Putamen (tissue), 1 donor: ENCODE measurements at places on chromosomes 4 and X.

- DNase-seq = no peak
Observed at GRCh38 chr4:129355516-129355915, 259.6 kb downstream of the C4orf33 start.

GRCh38 chrX:76555816-76556215 lies 128.3 kb downstream of the MAGEE1 start:
- DNase-seq = no peak

DNA sequence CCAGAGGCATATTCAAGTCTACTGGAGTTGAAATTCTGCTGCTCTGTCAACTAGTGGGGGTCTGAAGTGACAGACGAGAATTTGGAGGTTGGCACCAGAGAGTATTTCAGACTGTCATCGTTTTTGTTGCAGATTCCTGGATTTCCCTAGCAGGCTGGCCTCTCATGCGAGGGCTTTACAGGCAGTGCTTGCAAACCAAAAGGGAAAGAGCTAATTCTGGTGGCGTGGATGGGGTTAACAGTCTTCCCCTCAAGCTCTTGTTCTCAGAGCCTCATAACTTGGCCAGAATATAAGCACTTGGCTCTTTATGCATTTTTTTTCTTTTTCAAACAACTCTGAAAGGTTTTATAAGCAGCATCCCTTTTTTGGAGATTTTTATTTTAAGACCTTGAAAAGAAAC lies at the start of gene SPARCL1:
Gene SPARCL1 (minus strand): TSS at position 190 of the 400 bp plus-strand sequence. CDS start 29,802 bp downstream, outside the sequence.
- DNase-seq = peak; percentile 64

DNA sequence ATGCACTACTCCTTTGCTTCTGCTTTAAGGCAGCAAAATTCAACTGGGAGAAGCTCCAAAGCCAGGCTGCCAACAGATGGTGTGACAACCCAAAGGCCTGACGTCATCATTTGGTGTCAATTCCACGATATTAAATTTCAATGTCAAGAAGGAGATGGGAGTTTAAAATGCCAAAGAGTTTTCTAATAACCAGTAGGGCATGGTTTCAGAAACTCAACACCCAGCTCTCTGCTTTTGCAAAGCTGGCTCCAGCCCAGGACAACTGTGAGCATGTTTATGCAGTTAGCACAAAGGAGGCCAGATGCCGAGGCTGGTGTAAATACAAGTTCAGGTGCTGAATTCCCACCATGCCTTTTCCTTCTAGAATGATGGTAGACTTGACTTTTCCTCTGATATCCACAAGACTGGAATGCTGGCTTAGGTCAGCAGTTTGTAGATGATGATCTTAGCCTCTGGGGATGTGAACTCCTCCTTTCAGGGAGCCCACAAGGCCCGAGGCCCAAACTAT lies 67.3 kb downstream of the AFAP1 start:
- DNase-seq = no peak

DNA sequence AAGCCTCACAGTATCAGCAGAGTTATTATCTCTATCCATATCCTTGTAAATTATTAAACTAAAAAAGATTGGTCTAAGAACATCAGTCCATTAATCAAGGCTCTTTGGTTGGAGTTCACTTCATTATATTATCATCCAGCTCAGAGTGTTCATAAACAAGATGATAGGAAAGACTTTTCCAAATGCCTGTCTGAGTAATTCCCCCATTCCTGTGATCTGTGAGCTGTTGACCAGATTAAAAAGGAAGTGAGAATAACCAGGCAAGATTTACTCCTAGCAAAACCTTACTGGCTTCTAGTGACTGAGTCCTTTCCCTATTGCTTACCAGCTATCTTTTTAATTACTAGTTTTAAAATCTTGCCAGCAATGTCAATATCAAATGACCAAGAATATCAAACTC lies 14.9 kb downstream of the PKD2 start:
- DNase-seq = no peak

DNA sequence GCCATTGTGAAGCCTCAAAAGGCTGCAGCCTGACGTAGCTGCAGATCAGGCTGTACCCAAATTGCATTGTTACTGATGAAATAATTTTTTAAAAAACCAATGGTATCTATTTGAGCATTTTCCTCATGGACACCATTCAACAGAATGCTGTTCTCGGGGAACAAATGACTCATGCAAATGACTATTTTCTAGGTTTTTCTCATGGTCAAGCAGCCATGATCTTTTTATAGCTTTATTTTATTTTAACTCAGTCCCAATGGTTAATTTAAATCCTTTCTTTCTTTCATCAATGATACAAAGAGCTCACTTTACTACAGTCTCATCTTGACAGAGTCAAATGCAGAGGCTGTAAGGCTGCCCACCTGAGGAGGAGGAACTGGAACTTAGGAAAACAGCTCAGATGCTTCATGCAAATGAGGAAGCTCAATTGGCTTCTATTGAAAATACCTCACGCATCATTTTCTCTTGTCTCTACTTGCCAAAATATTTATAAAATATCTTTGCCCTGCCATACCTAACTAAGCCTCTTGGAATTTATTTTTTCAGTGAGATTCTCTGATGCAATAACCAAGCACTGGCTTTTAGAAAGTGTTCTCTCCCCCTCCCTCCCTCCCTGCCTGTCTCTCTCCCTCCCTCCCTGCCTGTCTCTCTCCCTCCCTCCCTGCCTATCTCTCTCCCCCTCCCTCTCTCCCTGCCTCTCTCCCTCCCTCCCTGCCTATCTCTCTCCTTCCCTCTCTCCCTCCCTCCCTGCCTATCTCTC lies 81.0 kb downstream of the SORBS2 start:
- no peak for DNase-seq

- no peak for DNase-seq
Observed at GRCh38 chr4:72767618-72768302, 198.7 kb upstream of the ADAMTS3 start.

DNA sequence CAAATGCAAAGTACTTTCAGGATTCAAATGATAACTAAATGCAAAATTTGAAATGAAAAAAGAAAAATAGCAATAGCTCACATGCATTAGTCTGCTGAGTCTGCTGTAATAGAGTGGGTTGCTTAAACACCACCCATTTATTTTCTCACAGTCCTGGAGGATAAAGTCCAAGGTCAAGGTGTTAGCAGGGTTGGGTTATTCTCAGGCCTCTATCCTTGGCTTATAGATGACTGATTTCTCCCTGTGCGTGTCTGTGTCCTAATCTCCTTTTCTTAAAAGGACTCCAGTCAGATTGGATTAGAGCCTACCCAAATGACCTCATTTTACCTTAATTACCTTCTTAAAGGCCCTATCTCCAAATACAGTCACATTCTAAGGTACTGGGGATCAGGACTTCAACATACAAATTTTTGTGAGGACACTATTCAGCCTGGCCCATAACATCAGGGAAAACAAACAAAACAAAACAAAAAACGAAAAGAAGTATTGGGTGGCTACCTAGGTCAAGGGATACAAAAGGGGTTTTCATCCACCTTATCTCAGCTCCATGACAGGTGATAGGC lies 6.3 kb upstream of the TBL1X start:
- no peak for DNase-seq

- DNase-seq = no peak
Observed at GRCh38 chrX:68433981-68434299, 645 bp upstream of the OPHN1 start.

GRCh38 chr4:109648266-109648996 lies 54.8 kb downstream of the CASP6 start:
- no peak for DNase-seq

GRCh38 chr4:173522160-173522950 lies 7.7 kb downstream of the HAND2 start:
- no peak for DNase-seq

GRCh38 chrX:153412746-153413720 lies 1.8 kb downstream of the ZFP92 start:
- no peak for DNase-seq

DNA sequence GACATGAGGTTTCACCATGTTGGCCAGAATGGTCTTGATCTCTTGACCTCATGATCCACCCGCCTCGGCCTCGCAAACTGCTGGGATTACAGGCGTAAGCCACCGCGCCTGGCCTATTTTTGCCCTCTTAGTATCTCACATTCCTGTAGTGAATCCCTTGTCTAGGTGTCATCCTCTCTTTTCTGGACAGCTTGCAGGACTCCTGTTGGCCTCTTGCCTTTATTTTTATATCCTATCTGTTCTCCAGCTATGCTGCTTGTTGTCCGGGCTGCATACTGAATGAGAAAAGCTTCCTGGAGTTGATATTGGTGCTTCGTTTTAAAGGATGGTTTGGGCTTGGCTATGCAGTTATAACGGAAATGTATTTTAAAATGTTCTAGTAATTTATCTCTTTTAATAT lies 148.6 kb downstream of the TLL1 start:
- no peak for DNase-seq

- no peak for DNase-seq
Observed at GRCh38 chr4:15232366-15233263, 195.2 kb upstream of the C1QTNF7 start.

DNA sequence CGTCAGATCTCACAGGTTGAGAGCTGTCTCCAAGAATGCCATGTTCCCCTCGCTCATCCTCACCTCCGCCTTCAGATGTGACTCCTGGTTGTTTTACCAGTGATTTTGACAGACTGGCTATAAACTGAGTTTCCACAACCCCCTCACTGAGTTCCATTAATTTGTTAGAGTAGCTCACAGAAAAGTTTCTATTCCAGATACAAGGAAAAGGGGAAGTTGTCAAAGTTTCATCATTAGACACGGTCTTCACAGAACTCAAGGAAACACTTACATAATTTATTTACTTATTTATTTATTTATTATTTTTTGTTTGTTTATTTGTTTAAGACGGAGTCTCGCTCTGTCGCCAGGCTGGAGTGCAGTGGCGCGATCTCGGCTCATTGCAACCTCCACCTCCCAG lies 55.7 kb upstream of the IQSEC2 start:
- no peak for DNase-seq

- no peak for DNase-seq
Observed at GRCh38 chr4:44738615-44739014, 12.3 kb upstream of the GNPDA2 start.

- DNase-seq = no peak
Observed at GRCh38 chrX:120485315-120485637, 16.2 kb upstream of the LAMP2 start.

GRCh38 chrX:74613370-74614092 lies 893 bp downstream of the RLIM start:
- DNase-seq = peak; percentile 3

GRCh38 chr4:147749811-147750321 lies 18.0 kb downstream of the ARHGAP10 start:
- DNase-seq = no peak

GRCh38 chr4:37646247-37646646 lies 39.9 kb downstream of the RELL1 start:
- no peak for DNase-seq

- no peak for DNase-seq
Observed at GRCh38 chr4:74244049-74244448, 64.2 kb upstream of the EPGN start.

DNA sequence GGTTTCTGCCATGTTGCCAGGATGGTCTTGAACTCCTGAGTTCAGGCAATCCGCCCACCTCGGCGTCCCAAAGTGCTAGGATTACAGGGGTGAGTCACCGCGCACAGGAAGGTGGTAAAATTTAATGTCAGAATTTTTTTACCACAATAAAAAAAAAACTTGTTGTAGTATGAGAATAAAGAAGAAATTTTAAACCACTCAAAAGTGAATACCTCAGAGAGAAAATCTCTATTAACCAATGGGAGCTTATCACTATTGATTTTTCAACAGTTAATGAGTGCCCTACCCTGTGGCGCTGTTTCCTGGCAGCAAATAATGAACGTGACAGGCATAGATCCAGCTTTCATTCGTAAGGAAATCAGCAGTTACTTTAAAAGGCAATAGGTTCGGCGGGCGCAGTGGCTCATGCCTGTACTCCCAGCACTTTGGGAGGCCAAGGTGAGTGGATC lies 32.7 kb upstream of the SLC25A4 start:
- DNase-seq = no peak

- peak; percentile 75 for DNase-seq
Observed at GRCh38 chr4:16775411-16776154, 122.9 kb downstream of the LDB2 start.

GRCh38 chr4:23113104-23113503 lies 420.4 kb downstream of the GBA3 start:
- DNase-seq = no peak

DNA sequence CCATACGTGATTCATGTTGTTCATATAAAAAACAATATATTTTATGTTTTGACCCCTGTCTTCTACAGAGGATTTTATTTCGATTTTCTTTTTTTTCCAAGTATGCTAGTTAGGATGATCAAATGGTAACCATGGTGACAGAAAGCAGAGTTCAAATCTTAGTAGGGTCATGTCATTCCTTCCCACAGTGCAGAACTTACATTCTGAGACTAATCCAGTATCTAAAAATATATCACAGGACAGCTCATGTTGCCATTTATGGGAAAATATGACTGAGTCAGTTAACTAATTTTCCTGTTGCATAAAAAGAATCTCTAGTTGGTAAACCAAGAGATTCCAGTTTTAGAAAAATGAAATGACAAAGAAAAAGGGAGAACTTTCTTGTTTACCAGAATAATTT lies 209.5 kb downstream of the PARM1 start:
- DNase-seq = peak; percentile 62

DNA sequence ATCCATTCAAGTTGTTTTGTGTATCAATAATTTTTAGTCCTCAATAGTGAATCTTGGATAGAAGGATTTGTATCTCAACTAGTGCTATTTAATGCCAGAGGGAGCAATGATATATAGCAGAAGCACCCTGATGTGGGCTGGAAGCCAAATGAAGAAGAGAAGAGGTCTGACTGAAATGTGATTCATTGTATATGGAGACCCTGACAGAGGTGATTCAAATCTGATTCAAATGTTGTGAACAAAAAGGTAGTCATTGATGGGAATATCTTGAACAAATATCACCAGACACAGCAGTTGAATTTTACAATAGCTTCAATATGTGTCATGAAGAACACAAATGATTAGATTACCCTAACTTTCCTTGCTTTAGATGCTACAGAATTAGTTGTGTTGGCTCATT lies 27.5 kb upstream of the SULT1B1 start:
- DNase-seq = no peak

DNA sequence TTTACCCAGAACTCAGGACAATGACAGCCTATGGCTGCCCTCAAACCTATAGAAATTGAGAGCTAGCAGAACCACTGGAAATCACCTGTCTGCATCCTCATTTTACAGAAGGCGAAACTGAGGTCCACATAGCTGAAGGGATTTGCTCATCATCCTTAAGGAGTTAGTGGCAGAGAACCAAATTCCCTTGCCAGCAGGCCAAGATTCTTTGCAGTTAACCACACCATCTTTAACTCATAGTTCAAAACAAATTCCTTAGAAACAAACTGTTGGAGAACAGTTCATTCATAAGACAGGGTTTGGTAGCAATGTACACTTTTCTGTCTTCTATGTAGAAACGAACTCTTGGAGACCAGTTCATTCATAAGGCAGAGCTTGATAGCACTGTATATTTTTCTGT lies 37.9 kb upstream of the RAP2C start:
- no peak for DNase-seq

GRCh38 chr4:141635736-141636081 lies 674 bp upstream of the IL15 start:
- no peak for DNase-seq

DNA sequence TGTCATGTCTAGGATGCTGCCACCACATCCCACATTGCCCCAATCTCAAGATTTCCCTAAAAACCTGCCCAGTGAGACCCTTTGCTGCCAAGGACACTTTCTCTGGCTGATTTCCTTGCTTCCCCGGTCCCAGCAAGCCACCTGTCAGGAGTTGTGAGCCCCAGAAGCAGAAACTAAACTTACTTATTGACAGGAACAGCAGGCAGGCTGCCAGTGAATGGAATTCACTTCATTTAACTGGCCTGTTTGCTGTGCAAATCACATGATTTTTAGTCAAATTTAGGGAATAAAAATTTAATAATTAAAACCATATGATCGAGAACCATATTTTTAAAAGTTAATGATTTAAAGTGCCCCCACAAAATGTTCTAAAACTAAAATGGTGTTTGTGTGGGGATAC lies 48.5 kb downstream of the MAMLD1 start:
- no peak for DNase-seq

- DNase-seq = no peak
Observed at GRCh38 chr4:151641167-151641566, 119.6 kb downstream of the GATB start.
